ENCODE measurements at places on chromosomes 11 and 22.

- no peak for DNase-seq
These were observed 716 bp upstream of the TYMP start for GRCh38 chr22:50530580-50530876.

GRCh38 chr11:128484172-128484571 lies 103.2 kb downstream of the ETS1 start:
- no peak for DNase-seq

GRCh38 chr22:28247667-28248363 lies 328.8 kb upstream of the PITPNB start:
- no peak for DNase-seq

- no peak for DNase-seq
These were observed 32.2 kb upstream of the POGLUT3 start for GRCh38 chr11:108530426-108530825.

DNA sequence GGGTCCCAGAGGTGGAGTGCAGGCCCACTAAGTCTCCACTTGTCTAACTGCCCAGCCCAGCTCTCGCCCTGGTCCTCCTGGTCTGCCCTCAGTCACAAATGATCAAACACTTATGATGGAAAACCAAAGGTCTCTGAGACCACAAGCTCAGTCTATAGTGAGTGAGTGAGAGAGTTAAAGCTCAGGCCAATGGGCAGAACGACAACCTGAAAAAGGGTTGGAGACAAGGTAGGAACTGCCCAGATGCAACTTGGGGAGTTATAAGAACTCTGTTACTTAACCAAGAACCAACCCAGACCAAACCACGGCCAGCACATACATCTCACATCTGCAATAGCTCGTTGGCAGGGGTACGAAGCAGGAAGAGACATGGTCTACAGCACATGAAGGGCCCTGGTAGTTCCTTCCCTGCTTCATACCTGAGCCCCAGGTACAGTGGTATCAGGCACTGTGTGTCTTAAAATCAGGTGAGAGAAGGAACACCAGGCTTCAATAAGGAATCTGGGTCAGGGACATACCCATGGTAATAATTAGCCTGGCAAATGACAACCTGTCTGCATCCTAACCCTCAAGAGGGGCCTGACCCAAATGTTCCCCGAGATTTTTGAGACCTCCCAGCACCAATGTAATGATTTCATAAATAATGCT lies 35.7 kb downstream of the SERPIND1 start:
- no peak for DNase-seq

DNA sequence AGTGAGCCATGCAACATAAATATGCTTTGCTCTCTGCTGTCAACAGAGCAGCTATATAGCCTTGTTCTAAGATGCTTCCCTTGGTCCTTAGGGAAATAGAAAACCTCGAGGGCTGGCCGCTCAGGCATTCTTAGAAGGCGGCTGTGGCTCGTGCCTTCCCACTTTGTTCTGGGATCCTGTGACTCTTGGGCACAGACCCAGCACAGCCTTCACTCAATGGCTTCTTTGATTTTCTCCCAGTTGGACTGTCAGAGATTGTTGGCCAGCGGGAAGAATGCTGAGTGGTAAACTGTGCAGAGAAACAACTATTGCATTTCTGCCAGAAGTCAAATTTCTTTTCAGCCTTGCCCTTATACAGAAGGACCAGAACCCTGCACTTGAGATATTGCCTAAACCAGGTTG lies 9.5 kb upstream of the MICAL2 start:
- no peak for DNase-seq

- DNase-seq, result no peak
These were observed 38.6 kb upstream of the CELSR1 start for GRCh38 chr22:46575911-46576555.

- no peak for DNase-seq
These were observed 19.1 kb upstream of the ROBO3 start for GRCh38 chr11:124846070-124846673.

GRCh38 chr11:66015454-66015881 lies 3.7 kb downstream of the CST6 start:
- DNase-seq, result no peak

- DNase-seq, result no peak
These were observed 6.2 kb downstream of the POGLUT3 start for GRCh38 chr11:108491936-108492335.

DNA sequence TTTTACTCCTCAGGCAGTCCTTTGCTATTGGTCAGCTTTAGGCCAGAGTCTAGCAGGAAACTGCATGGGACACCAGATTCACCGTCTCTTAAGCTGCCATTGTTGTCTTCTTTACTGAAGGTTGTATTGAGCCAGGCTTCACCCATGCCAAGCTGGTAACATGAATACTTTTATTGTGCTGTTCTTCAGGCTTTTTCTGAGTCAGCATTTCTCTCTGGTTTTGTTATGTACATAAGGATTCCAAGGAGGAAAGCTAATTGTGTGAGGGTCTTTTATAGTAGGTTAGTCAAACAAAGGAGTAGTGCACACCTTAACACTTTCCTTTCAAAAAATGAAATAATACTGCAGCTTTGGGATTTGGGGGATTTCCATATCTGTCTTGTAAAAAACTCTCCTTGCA lies 252.8 kb downstream of the JRKL start:
- no peak for DNase-seq

DNA sequence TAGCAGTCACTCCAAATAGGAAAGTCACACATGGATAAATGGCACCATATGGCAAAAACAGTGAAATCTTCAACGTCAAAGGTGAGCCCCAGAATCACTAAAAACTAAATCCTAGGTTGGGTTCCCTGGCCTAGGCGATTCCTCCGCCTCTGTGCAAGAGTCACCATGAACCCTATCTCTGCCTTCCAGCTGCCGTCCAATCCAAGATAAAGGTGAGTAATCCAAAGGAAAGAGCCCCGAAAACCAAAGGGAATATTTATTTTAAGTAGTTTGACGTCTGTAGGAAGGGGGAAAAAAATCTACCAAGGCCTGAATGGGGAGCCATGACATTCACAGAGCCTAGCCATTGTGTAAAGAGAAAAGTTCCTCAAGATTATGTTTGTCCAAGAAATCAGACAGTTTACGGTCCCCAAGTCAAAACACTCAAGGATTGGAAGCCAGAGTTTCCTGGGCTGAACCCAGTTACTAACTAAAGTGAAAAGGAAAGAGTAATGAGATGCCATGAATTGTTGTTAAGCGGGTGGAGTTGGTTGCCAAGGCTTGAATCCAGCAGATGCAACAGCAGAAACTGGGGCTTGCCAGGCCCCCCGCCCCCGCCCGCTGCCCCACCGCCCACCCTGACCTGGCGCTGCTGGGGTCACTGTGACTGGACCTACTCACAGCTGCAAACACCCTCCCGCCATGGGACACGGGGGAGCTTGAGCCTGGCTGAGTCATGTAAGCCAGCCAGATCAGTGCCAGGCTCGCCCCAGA lies 39.7 kb upstream of the ETS1 start:
- no peak for DNase-seq

DNA sequence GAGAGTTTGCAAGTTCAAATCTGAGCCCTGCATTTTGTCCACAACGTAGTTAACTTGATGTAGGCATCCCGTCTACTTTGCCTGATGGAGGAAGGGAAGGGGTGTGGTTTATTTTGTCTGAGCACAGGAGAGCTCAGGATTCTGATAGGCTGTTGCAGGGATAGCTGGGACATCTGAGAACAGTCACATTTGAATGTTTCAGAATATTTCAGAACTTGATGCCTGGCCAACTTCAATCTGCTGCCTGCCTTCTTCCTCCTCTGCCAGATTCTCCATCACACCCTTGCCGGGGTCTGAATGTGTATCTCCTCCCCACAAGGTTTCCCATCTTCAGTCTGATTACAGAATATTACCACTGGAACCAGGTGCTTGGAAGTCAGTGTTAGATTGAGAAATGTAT lies 51.6 kb downstream of the NTM start:
- DNase-seq, result no peak

GRCh38 chr11:124612567-124613246 lies 1.5 kb downstream of the PANX3 start:
- DNase-seq, result no peak

GRCh38 chr11:19813158-19813879 lies 100.7 kb downstream of the NAV2 start:
- no peak for DNase-seq

- DNase-seq, result no peak
These were observed 159.7 kb downstream of the FAT3 start for GRCh38 chr11:92384358-92384757.

DNA sequence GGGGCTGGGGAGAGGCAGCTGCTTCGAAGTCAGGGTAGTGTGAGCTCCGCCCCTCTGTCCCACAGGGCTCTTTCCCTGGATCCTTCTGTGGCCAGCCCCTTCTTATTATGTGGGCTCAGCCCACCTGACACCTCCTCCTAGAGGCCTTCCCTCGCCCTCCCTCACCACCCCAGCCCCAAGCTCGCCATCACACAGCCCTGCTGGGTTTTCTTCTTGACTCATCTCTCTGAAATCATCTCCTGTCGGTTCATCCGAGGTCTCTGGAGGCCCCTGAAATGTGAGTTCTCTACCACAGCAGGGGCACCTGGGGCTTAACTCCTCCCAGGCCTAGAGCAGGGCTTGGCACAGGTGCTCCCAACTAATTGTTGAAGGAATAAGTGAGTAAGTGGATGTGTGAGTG lies 65.2 kb downstream of the CACNA1I start:
- DNase-seq, result no peak

DNA sequence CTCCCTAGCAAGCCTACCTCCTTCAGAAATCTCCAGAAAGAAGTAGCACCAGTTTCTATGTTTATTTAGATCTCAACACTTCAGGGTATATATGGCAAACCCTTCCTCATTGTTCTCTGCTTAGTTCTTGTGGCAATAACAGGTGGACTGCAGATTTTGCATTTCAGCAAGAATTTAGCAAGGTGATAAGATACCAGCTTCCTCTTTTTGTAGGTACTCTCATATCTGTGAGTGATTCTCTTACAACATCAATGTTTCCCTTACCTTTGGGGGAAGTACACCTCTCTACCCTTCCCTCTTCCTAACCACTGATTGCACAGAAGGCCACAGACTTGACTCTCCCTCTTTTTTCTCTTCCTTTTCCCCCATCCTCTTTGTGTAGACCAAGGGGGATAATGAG lies 230.9 kb upstream of the SESN3 start:
- no peak for DNase-seq

- DNase-seq, result no peak
These were observed 28.9 kb upstream of the TMEM86A start for GRCh38 chr11:18669711-18670110.

DNA sequence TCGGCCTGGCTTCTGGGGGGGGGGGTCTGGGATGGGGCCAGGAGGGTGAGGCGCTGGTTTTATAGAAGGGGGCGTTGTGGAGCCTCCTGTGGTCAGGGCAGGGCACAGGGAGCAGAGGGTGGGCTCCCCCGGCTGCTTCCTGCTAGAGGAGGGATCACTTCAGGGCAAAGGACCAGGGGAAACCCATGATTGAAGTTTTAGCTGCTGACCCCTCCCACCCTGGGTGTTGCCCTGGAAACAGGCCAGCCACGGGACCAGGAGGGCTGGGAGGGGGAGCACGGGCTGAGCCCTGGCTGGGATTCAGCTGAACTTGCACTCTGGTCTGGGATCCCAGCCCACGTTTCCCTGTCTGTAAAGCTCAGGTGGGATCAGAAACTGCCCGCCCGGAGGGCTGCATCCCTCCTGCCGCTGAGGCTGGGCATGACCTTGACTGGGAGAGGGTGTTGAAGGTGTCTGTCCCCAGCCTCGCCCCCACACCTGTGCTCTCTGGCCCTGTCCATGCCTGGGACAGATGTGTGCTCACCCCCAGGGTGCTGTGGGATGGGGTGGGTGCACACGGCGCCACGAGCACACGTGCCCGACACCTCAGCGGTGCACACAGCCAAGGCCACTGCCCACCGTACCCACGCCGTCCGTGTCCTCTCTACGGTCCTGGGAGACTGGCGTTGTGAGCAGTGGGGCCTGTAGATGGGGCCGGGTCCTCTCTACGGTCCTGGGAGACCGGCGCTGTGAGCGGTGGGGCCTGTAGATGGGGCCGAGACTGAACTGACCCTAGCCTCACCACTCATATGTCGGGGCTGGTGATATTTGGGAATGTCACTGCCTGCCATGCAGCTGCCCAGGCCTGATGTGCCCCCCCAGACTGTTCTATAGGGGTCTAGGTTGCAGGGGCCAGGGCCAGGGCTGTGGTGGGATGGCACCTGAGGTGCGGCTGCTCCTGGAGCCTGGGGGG lies 2.3 kb downstream of the TSPAN4 start:
- no peak for DNase-seq

DNA sequence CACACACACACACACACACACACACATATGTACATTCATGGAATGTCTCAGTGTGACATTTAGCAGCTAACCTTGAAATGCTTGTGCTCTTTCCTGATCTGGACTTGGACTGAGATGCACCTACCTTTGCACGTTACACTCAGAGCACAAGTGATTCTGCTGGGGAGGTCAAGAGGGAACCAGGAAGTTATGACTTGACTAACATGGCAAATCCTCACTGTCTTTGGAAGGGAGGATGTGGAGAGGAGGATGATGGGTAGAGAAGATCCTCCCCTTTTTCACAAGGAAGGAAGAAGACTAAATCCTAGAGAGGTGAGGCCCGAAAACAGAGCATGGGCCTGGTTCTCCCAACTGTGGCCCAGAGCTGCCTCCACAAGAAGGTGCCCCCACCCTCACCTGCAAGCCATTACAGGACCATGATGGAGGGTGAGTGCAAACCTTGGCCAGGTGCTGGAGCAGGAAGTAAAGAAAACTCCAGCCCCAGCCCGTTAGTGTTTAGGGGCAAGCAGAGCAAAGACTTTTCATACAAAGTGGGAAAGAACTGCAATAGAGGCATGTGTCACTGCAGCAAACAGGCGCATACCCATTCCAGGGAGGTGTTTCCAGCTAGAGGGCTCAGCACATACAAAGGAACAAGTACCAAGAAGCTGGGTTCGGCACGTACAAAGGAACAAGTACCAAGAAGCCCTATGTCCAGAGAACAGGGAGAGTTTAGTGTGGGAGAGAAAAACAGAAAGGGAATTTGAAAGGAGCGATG lies 26.4 kb downstream of the SCN4B start:
- no peak for DNase-seq

DNA sequence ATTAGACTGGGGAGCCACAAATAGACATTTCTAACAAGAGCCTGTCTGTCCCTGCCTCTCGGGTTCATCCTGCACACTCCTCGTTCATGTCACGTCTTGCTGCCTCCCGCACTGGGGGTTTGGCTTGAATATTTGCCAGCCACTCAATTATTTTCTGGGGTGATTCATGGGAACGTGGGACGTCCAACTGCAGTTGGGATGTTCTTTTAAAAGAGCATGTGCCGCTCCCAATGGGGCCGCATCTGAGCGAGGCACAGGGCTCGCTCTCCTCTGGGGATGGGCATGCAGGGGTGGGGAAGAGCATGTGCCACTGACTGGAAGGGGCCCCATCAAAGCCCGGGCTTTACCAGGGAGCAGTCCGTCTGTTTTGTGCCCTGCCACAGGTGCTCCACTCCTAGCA lies 43.4 kb downstream of the PARVG start:
- DNase-seq, result no peak

- no peak for DNase-seq
These were observed 25.2 kb upstream of the OR8B8 start for GRCh38 chr11:124470561-124471227.

- no peak for DNase-seq
These were observed 27.8 kb downstream of the WEE1 start for GRCh38 chr11:9601037-9601875.

DNA sequence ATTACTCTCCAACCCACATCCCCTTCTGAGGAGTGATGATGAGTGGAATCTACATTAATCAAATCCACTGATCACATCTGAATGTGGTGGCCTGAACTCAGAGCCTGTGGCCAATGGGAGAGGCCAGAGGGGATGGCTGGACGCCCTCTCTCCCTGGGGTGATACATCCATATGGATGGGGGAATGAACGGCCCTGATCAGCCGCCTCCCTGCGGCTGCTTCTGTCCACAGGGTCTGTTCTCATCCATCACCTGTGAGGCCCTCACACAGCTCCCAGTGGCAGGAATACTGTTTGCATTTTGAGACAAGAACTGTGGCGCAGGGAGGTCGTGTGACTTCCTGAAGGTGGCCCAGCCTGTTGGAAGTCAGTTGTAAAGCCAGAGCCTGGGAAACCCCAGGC lies 78.3 kb upstream of the SHISAL1 start:
- no peak for DNase-seq
